ENCODE measurements at places on chromosomes 7 and 10. TPM values are rescaled to one million over a fixed set of nuclear protein-coding genes. Genes with fewer than 3 reads are reported as not detected.

PTF1A gene
- not detected for total RNA-seq

NRP1 gene
- total RNA-seq: 15.8 TPM

HBP1 gene
- total RNA-seq: 64.1 TPM

FZD1 gene
- total RNA-seq: 1.4 TPM

SPDYE8 gene
- not detected for total RNA-seq

ACSL5 gene
- 13.0 TPM for total RNA-seq

LIPM gene
- not detected for total RNA-seq

ITIH5 gene
- 1.2 TPM for total RNA-seq

CUBN gene
- 1.7 TPM for total RNA-seq

CALY gene
- not detected for total RNA-seq

GRK5 gene
- 18.5 TPM for total RNA-seq

GPER1 gene
- total RNA-seq: 0.99 TPM

GAD2 gene
- under 0.01 TPM for total RNA-seq

HOXA1 gene
- total RNA-seq: 0.28 TPM

TMEM184A gene
- total RNA-seq: 0.47 TPM

ABCC2 gene
- total RNA-seq: 1.1 TPM

LBX1 gene
- not detected for total RNA-seq

RPEL1 gene
- total RNA-seq: 0.05 TPM

CYP3A7 gene
- total RNA-seq: 0.99 TPM

TFAM gene
- total RNA-seq: 69.9 TPM

EFCAB10 gene
- total RNA-seq: 0.14 TPM

CTTNBP2 gene
- 0.94 TPM for total RNA-seq

LRIT1 gene
- total RNA-seq: not detected

SFTPA1 gene
- 1.4 TPM for total RNA-seq

IFIT1 gene
- 48.4 TPM for total RNA-seq

FKBP6 gene
- total RNA-seq: 0.19 TPM

GIMAP4 gene
- 68.5 TPM for total RNA-seq

RHOBTB1 gene
- total RNA-seq: 4.5 TPM

HTRA1 gene
- 12.0 TPM for total RNA-seq

FAM25A gene
- 0.47 TPM for total RNA-seq

HOXA10 gene
- 1.1 TPM for total RNA-seq

RSU1 gene
- total RNA-seq: 53.2 TPM

RSPH10B2 gene
- total RNA-seq: 0.14 TPM
